Sciatic nerve (tissue), 2 donors: ENCODE measurements at places on chromosomes 16 and 17. TPM values are rescaled to one million over a fixed set of nuclear protein-coding genes. Genes with fewer than 3 reads are reported as not detected.

DNA sequence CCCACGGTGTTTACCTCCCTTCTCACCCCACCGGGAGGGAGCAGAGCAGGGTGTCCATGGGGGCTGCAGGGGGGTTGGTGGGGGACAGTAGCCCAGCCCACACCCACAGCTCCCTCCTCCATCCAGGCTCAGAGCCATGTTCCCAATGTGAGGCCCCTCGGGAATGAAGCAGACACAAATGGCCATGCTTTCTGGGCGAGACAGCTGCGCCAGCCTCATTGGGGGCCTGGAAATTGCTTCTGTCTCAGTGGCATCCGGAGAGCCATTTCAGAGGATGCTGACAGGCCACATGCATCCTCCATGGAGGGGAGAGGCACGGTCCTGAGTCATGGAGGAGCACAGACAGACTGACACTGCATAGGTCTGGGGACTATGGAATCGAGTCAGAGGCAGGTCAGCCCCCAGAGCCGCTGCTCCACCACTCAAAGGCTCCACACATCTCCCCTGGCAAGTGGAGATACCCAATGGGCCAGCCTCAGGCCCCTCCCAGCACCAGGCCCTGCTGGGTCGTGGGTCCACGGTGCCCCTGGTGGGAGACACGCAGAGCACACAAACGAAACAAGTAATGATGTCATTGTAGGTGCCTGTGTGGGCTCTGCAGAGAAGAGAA lies 59.6 kb upstream of the ENPP7 start:
- no peak for DNase-seq

DNA sequence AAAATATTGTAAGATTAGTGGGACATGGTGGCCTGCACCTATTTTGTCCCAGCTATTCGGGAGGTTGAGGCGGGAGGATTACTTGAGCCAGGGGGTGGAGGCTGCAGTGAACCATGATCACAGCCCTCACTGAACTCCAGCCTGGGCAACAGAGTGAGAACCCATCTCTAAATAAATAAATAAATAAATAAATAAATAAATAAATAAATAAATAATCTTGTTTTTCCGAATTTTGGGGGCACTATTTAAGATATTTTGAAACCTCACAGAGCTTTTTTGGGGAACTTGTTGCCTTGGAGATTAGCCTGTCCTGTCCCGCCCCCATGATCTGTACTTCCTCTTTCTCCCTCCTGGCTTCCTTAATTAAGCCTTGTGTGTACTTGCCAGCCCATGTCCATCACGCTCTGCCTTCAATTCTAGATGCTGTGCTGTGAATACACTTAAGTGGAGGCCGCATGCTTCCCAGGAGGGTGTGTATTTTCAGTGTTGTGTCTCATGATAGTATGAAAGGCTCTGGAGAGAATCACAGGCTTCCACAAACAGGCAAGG lies 4.4 kb downstream of the LGALS9 start:
- DNase-seq, result no peak

DNA sequence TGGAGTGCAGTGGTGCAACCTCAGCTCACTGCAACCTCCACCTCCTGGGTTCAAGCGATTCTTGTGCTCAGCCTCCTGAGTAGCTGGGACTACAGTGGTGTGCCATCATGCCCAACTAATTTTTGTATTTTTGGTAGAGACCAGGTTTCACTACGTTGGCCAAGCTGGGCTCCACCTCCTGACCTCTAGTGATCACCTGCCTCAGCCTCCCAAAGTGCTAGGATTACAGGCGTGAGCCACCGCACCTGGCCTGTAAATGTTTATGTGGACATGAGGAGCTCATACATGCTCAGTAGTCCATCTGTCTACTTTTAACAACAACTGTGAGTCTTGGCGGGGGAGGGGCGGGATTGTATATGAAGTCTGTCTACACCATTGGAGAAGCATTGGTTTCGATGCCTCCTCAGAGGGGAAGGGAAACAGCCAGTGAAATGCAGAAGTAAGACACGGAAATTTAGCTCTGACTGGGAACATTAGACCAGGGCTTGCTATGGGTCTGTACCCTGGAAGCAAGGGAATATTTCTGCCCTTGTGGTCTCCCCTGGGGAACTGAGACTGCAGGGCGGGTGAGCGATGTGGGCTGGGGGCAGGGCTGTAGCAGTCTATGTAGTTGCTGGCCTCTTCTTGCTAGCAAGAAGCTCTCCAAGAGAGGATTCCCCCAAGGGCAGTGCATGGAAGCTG lies 9.3 kb downstream of the NUBP1 start:
- peak; percentile 82 for DNase-seq

GRCh38 chr16:86835982-86836381 lies 257.6 kb downstream of the FOXL1 start:
- DNase-seq, result no peak

GRCh38 chr17:17934806-17935205 lies 37.4 kb downstream of the TOM1L2 start:
- DNase-seq, result no peak

- DNase-seq, result no peak
These were observed 210.0 kb downstream of the FTO start for GRCh38 chr16:53913920-53914319.

DNA sequence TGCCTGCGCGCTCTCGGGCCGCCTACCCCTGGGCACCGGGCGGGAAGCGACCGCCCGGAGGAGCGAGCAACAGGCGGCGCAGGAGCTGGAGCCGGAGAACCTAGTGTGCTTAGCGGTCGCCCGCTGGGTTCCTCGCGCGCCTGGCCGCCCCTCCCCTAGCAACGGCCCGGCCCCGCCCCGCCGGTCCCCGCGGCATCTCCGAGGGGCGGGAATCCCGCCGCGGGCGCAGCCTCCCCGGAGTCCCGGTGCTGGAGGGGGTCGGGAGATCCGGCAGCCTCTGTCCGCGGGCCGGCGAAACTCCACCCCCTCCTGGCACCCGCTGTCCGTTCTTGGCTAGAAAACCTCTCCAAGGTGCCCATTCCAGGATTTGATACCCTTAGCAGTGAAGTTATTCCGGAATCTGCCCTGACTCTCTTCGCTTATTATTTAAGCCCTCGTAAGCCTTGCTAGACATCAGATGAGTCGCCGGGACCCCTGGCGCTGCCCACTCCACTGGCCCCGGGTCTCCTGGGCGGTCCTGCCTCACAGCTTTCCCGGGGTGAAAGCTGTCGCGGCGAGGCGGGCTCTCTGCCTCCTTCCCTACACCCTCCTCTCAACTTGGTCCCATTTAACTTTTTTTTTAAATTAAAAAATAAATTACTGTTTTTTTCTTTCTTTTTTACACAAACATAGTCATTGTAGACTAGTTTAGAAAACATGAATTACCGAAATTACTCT lies at the start of gene RPRML:
Gene RPRML (minus strand): TSS at position 107 of the 717 bp plus-strand sequence. CDS start 246 bp downstream, outside the sequence.
- peak; percentile 59 for DNase-seq

- DNase-seq, result no peak
These were observed 98.0 kb downstream of the KPNA2 start for GRCh38 chr17:68133346-68134045.

- no peak for DNase-seq
These were observed 99.4 kb downstream of the CCT6B start for GRCh38 chr17:34861864-34862263.

DNA sequence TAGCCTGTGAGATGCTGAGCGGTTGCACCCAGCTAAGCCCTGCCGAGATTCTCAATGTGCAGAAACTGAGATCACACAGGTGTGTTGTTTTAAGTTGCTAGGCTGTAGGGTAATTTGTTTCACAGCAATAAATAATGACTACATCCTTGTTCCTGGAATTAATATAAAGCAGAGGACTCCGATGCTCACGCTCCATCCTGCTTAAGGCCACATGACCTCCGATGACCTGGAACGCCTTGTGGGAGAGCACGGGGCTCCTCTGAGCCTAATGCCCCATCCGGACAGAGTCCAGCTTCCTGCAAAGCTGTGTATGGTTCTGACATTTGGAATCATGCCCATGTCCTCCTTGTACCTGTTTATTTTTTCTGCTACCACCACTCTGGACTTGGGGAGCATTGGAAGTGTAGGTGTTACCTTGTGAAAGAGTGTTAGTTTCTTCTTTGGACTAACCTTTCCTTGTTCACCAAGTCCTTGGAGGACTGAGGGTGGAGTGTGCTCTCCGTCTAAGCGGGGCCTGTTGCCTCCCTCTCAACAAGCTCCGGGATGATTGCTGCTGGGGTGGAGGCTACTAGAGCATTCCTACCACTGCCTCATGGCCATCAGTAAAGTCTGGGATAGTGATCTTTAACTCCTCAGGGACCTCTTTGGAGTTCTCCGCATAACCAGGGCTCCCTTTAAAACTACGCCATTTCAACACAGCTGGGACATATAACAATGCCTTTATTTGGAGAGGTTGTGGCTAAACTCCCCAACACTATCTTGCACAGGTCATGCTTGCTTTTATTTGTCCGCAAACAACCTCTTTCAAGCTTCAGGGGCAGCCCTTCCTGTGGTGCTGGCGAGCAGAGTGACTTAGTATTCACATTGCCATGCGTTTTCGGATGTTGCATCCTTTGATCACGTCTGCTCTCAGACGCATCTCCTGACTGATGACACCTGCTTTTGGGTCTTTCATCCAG lies 125.4 kb downstream of the IRX3 start:
- DNase-seq, result no peak

- no peak for DNase-seq
These were observed 15.2 kb downstream of the CACNA1G start for GRCh38 chr17:50575581-50576210.

DNA sequence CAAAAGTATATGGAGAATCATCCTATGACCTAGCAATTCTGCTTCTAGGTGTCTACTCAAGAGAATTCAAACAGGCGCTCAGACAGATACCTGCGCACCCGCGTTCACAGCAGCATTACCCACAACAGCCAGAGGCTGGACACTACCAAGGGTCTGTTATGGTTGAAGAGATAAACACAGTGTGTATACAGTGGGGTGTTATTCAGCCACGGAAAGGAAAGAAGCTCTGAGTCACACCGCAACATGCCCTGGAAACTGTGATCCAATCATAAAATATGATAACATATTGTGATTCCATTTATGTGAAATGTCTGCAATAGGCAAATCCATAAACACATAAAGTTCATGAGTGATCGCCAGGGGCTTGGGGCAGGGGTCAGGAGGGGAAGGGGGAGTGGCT lies 18.0 kb upstream of the JPH3 start:
- no peak for DNase-seq

DNA sequence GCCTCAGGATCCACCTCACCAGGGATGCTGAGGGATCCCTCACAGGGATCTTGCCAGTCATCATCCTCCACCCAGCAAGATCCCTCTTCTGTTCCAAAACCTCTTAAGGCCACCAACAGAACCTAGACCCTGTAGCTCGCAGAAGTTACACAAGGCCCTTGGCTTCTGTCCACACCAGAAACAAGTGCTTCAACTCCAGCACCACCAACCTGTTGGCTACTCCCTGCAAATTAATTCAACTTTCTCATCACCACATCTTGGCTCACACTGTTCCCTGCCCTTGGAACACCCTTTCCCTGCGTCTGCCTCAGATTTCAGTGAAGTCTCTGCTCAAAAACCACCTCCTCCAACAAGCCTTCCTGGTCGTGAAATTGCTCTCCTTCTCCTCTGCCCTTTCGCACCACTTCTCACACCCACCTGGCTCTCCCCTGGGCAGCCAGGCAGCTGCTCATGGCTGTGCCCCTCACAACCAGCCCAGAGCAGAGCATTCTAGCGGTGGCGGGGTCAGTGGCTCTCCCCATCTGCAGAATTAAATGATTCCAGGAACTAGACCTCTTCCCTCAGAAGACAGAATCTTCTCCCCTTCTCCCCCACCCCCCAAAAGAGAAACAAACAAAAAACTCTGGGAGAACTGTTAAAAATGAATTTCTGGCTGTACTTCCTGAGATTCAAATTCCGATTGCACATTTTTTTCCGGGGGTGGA lies 1.8 kb downstream of the PLLP start:
- DNase-seq, result no peak

DNA sequence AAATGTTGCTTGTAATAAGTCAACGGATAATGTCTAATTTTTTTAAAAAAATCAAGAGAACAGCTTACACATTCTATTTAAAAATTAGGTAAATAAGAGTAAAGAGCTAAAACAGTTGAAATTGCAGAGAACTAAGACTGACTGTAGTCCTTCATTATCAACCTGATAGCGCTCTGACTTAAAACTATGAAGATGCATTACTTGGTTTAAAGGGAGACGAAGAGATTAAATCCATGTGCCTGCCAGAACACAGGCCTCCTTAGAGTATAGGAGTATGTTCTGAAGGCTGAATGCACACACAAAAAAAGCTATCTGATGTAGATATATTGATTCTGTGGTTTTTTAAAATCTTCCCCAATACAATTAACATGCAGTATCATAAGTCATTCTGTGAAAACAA lies 28.5 kb downstream of the GLG1 start:
- no peak for DNase-seq

DNA sequence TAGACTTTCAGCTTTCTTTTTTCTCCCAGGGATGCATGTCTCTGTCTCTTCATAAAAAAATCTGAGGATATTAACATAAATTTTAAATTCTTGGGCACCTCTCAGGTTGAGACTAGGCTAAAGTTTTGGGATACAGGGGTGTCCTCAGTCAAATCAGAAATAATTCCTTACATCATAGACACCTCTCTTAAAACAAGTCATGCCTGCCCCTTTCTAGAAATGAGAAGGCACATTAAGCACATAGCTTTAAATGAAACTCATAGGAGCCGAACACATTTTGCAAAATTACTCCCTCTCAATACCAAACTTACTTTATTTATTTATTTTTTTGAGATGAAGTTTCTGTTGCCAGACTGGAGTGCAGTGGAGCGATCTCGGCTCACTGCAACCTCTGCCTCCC lies 67.3 kb upstream of the BCAR1 start:
- DNase-seq, result no peak

DNA sequence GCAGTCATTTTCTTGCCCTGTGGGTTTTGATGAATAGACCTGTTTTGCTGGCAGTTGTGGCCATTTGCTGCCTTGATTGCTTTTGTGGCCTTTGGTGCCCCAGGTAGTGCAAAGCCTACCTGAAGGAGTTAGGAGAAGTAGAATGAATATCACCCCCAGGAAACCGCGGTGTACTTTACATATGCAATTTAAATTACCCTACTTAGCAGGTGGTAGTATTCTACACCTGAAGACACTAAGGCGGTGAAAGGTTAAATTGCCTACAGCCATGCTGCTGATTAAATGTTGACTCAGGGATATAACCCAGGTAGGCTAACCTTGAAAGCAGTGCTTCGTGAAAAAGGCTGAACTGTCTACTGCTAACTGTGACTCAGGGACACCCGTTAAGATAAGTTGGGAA lies 27.2 kb upstream of the WWOX start:
- no peak for DNase-seq

GRCh38 chr16:27324851-27325301 lies 11.1 kb downstream of the IL4R start:
- no peak for DNase-seq

The CDRT15L2 gene
- not detected for total RNA-seq

The MEIOB gene
- total RNA-seq, result not detected

The SRCIN1 gene
- 4.5 TPM for total RNA-seq

The TMEM132E gene
- total RNA-seq, result 0.58 TPM

The SDK2 gene
- total RNA-seq, result 10.8 TPM
